A172 (cell line): ENCODE measurements at places on chromosomes 3 and 15. TPM values are rescaled to one million over a fixed set of nuclear protein-coding genes. Genes with fewer than 3 reads are reported as not detected.

The SLITRK3 gene
- total RNA-seq = 0.03 and 0.10 TPM in 2 replicates

The C3orf20 gene
- not detected in 2 replicates for total RNA-seq

The APOD gene
- total RNA-seq = 0.17 and 0.50 TPM in 2 replicates

The TIMMDC1 gene
- 74.4 and 113 TPM in 2 replicates for total RNA-seq

The SETMAR gene
- total RNA-seq = 24.2 and 25.4 TPM in 2 replicates

The GPR62 gene
- not detected in 2 replicates for total RNA-seq

The SLC24A5 gene
- not detected in 2 replicates for total RNA-seq

The CCDC80 gene
- total RNA-seq = 24.4 and 56.8 TPM in 2 replicates

The FAN1 gene
- 17.7 and 21.9 TPM in 2 replicates for total RNA-seq

The CCR3 gene
- total RNA-seq = not detected in 2 replicates

The CEP97 gene
- 32.2 and 32.9 TPM in 2 replicates for total RNA-seq

The ILDR1 gene
- total RNA-seq = not detected in 2 replicates

The ZNF662 gene
- not detected in 2 replicates for total RNA-seq
